ENCODE measurements at places on chromosomes 2 and 18.

- no peak for DNase-seq
Observed at GRCh38 chr2:198098918-198099317, 294.5 kb downstream of the PLCL1 start.

DNA sequence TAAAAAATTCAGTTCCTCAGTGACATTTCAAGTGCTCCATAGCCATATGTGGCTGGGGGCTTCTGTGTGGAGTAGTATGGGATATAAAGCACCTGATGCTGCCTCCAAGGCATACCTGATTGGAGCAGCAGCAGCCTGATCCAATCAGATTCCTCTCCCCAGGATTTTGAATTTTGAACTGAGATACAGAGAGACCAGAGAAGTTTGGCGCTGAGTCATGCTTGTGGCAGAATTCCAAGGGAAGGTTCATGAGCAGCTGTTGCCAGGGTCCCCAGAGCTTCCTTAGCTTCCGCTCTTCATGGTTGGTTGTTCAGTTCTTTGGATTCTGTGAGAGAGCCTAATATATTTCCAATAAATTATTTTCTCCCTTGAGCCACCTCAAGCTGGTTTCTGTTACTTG is 29.0 kb upstream of the CFAP36 start:
- peak; percentile 33 for DNase-seq

GRCh38 chr18:69929041-69929774 is 18.5 kb downstream of the CD226 start:
- no peak for DNase-seq

DNA sequence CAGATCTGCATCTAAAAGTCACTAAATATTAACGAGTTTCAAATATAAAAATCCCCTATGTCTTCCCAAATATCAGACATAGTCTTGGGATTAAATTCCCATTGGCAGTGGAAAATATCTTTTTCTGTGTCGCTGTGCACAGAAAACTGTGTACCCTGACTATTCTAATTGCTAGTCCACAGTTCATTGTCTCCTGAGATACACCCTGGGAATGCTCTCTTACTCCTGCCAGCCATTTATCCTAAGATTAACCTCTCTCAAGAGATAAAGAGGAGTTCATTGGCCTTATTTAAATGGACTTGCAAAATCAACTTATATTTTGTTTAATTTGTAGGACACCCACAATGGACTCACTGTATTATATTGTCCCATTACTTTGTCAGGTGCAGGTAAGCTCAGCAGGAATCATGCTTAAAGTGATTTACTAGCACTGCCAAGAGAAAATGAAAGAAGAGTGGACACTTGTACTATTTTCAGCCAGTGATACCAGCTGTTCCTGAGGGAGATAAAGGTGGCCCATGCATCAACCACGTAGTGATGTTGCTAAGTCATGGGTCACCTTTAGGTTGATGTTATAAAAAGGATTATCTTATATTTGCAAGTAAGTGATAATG is 553.8 kb downstream of the PIK3C3 start:
- no peak for DNase-seq

DNA sequence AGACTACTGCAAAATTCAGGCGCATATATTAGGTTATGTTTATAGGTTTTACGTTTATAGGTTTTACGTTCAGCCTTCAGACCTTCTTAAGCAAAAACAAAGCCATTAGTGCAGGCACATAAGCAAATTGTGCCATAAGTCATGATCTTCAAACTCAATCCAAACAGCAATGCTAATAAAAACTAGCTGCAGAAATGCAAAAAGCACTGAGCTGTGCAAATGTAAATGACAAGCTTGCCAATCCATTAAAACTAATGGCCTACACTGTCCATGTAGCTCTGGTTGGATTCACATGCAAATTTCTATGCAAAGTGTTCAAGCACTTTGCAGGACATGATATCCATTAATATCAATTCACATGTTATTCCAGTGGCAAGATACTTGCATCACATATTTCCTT is 50.9 kb downstream of the LRPPRC start:
- DNase-seq, result no peak

- DNase-seq, result no peak
Observed at GRCh38 chr2:235569837-235570236, 76.0 kb downstream of the AGAP1 start.

GRCh38 chr2:72236445-72237067 is 88.9 kb upstream of the CYP26B1 start:
- DNase-seq, result peak; percentile 74

DNA sequence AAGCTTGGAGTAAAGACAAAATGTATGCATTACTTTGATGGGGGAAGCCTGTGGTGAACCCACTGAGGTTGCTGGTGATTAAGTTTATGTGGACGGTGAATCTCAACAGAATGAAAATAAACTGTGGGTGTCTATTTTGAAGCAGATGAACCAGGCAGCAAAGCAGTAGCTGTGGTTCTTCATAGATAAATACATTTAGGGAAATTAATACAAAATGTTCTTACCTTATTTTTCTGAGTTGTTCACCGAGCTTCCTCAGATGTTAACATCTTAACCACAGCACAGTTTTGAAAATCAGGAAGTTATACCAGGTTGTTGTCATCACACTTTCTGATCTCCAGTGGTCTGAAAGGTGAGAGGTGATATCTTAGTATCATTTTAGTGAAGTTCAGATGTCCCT is 53.9 kb downstream of the NCK2 start:
- DNase-seq, result no peak

DNA sequence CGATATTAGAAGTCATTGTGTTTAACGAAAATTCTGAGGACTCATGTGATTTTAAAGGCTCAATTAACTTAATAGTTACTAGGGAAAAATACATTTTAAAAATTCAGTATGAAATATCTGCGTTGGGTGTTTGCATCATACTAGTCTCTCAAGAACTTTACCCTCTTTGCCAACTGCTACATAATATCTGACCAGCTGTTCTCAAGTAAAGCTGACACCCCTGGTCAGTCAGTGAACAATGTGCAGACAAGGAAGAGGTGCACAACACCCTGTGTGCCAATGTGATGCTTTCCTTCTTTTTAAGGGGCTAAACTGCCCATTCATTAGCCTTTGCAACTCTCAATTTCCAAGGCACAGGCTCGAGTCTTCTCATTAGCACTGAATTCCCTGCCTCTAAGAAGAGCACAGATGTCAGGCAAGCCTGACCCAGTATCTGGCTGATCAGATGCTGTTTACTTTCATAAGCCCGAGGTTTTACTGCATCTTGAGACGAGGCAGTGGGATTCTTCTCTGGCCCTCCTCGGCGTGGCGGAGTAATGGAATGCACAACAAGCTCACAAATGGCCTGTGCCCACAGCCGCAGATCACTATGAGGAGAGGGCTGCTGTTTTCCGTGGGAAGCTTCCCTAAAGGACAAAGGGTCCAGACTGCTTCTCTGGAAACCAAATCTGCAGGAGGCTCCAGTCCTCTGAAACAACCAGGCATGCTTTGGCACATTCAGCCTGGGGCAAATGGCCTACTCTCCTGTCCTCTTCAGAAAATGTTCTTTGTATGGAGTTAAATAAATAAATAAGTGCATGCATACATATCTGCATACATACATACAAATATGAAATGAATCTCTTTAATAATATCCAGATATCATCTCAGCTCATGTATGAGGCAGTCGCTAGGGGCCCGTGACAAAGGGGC is 240.3 kb downstream of the ZNF521 start:
- DNase-seq, result no peak

DNA sequence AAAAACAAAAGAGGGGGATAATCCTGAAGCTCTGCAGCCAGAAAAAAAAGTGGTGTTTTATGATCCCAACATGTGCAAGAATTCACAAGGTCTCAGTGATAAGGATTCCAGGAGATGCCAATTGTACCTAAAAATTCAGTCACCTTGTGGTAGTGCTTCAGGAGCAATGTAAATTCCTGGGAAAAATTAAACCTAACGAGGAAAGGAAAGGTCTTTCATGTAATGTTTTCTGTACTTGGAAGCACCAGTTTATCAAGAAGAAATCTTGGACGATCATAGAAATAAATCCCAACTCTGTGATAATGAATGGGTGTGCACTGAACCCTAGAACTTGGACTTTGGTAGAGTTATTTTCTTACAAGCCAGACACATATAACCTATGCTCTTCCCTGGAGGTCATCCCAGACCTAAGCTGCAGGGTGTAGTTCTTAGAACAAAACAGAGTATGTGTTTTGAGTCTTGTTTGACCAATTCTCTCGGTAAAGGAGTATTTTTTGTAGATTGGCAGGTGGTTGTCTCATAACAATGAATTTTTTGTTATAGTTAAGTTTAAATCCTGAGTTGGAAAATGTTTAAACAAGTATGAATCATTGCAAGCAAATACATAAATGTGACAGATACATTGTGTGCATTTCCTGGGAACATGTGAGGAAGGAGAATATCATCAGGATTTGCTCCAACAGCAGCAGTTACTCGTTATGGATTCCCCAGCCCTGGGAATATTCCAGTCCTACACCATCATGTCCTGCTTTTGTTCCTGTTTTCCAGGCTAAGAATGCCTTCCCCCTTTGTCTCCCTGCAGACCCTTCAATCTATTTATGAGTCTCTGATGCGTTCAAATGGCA is 224.6 kb downstream of the NAPG start:
- no peak for DNase-seq

- DNase-seq, result no peak
Observed at GRCh38 chr18:62420513-62421209, 95.6 kb downstream of the TNFRSF11A start.

DNA sequence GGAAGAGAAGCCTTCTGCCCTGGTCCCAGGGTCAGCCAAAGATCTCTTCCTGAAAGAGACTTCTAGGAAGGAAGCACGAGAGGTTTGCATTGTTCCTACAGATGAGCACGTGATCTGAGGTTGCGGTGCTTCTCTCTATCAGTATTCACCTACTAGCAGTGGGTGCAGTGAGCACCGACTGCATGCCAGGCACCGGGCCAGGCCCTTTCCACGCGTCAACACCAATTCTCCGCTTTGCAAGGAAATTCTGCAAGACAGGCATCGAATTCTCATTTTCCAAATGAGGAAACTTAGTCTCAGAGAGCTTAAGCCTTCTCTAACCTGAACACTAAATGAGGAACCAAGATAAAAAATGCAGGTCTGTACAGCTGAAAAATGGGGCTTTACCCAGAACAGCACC is 151.5 kb upstream of the MYCN start:
- DNase-seq, result no peak

DNA sequence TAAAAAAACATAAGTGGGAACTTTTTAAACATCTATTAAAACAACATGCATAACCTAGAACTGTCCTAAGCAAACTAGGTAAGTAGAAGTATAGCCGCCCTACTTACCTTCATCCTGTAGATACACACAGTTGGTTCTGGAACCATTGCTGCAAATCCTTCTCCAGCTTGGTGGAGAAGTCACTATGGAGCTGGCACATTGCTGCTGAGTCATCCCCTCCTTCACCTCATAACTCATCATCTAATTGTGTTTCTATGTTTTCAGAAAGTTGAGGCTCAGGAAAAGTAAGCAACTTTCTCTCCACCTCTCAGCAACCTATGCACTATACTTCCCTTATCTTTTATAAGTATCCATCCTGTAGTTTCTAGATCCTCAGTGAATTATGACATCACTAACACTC is 269.8 kb upstream of the MMADHC start:
- DNase-seq, result peak; percentile 55

DNA sequence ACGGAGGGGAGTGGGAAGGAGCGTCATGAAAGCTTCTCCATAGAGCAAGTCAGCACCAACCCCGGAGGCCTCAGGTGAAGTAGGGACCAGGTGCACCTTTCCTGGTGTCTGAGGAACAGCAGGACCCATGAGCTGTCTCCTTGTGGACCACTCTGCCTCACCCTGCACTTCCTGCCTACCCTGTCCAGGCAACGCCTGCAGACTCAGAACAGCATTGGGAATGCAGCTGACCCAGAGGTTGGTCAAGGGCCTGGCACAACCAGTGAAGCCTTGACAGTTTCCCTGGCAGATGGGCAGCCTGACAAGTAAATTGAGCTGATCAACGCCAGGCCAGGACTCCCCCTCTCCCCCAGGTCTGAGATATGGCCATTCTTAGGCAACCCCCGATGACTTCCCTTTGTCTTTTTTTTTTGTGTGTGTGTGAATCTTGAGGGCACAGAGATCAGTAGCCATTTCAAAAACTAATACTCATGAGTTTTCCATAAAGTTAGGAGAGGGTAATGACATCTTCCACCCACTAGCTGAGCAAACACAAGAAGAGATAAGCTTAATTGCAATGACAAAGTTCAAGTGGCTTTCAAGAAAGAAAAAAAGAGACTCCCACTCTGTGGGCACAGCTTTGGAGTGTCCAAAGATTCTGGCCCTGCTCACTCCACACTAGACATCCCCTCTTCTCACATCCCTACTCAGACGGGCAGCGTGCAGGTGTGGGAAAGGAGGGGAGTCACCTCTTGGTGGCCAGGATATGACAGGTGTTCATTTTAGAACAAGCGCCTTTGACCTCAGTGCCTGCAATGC is 3.5 kb upstream of the FABP1 start:
- no peak for DNase-seq

GRCh38 chr2:206584323-206585116 is 57.8 kb upstream of the FAM237A start:
- no peak for DNase-seq

DNA sequence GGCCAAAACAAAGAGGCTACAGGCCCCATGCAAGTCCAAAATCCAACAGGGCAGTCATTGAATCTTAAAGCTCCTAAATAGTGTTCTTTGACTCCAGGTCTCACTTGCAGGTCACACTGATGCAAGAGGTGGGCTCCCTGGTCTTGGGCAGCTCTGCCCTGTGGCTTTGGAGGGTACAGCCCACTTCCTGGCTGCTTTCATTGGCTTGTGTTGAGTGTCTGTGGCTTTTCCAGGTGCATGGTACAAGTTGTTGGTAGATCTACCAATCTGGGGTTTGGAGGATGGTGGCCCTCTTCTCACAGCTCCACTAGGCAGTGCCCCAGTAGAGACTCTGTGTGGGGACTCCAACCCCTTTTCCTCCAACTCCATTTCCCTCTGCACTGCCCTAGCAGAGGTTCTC is 115.8 kb upstream of the ALKAL2 start:
- DNase-seq, result no peak

DNA sequence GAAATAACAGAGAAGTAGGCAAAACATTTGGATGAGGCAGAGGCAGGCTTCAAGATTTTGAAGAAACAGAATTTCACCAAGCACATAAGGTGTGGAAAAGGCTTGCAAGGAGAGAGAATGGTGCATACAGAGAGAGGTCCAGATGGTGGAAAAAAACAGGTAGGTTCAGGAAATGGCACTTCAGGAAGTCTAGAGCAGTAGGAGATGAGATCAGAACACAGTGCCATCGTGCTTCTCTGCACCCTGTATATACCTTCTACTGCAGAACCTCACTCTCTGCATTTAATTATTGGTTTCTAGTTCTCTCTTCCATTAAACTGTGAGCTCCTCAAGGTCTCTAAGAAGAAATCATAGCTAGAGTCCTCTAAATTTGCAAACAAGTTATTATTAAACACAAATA is 2.4 kb downstream of the PAIP2B start:
- no peak for DNase-seq

DNA sequence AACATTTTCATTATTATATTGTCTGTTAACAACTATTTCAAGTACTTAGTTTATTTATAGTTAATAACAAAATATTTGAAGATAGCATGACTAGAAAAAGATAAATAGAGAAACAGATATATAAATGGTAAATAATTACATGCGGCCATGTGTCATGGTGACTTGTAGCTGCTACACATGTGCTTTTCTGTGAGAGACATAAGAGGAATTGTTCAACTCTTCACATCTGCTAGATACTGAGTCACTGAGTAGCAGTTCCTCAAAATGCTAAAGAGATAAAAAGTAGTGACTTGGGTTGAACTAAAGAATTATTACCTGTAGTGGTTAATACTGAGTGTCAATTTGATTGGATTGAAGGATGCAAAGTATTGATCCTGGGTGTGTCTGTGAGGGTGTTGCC is 37.5 kb upstream of the SCN9A start:
- DNase-seq, result peak; percentile 3

Data from HFFc6 (cell line).